G401 (cell line): ENCODE measurements at places on chromosomes 11 and 22. TPM values are rescaled to one million over a fixed set of nuclear protein-coding genes. Genes with fewer than 3 reads are reported as not detected.

- no peak for DNase-seq
Observed at GRCh38 chr22:29753808-29754657, 12.8 kb downstream of the ZMAT5 start.

GRCh38 chr11:86414032-86414431 is 39.3 kb downstream of the CCDC81 start:
- no peak for DNase-seq

DNA sequence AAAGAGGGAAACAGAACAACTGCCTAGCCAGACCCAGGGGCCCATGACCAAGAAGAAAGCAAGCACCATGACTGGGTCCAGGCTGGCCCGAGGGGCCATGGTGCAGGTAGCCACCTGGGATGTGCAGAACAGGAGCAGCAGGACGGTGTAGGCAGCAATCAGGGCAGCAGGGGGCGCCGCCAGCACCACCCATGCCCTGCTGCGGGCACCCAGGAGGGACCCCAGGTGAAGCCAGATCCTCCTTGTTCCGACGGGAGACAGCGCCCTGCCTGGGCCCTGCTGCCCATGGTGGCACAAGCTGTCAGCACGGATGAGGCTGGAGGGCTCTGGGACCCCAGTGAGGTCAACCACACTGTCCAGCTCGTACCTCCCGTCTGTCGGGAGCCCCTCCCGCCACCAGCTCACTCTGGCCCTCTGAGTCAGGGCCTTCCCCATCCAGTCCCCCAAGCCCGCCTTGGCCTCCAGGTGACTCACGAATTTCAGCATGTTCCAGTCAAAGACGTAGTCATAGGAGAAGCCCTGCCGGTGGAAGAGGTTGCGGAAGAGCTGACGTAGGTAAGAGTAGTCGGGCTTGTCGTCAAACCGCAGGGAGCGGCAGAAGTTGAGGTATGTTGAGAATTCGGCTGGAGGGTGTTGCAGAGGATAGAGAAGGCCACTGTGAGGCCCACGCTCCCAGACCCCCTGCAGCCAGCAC is 18.8 kb downstream of the CSNK1E start:
- no peak for DNase-seq

GRCh38 chr11:26199331-26200095 is 132.4 kb upstream of the ANO3 start:
- peak; percentile 74 for DNase-seq

DNA sequence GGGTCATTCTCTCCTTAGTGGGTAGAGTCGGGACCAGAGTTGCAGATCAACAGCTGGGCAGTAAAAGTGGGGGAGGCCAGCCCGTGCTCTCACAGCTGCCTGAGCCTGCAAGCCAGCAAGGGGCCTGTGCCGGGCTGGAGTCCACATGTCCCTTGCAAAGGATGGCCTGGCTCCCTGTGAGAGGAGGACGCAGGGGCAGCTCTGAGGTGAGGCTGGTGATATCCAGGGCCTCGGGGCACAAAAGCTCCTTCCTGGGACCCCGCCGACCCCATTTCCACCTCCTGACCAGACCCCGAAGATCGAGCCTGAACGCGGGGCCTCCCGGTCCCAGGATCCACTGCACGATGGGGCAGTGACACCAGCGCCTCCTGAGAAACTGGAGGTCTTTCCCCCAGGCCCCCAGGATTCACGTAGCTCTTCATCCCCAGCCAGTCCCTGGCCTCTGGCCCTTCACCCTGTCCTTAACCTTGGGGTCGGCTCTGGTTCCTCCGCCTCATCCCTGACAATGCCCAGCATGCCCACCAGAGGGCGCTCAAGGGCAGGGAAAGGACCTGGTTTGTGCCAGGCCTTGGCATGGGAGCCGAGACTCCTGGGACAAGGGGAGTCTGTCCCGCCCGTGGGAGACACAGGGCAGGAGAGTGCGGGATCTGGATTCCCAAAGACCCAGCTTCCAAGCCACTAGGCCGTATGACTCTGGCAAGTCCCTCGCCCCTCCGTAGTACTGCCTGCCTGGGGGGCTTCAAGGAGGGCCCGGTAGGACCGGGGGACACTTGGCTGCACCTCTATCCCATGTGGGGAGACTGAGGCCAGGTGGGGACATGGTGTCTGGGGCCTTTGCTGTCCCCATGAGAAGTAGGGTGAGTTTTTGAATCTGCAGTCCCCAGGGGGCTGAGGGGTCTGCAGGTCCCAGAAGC is 17.8 kb upstream of the WNT7B start:
- DNase-seq = peak; percentile 77

DNA sequence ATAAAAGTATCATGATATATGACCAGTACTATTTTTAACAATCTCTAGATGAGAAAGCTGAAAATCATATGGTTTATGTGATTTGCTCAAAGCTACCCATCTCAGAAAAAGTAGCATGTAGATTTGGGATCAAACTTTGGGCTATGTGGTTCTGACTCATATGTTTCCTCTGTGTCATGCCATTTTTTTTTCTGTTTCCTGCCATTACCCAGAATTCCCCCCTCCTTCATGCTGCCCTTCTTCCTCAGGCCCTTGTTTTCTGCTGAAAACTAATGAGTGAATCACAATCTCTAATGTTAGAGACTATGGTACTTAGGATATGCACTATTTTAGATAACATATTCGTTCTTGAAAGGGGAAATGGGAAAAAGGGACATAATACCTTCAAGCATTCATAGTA is 80.7 kb downstream of the JRKL start:
- no peak for DNase-seq

GRCh38 chr11:134610116-134610910 is 198.3 kb upstream of the B3GAT1 start:
- DNase-seq = no peak

Gene CDC45
- 43.4 and 46.7 TPM in 2 replicates for total RNA-seq

Gene SCN2B
- total RNA-seq = 0.10 TPM in 1 of 2 replicates, not detected in the other

Gene POU2AF1
- total RNA-seq = 7.0 and 28.4 TPM in 2 replicates

Gene JHY
- 0.81 TPM in 1 of 2 replicates, not detected in the other for total RNA-seq

Gene HORMAD2
- 9.0 TPM in 1 of 2 replicates, not detected in the other for total RNA-seq
